MCF 10A (cell line): ENCODE measurements at places on chromosomes 5 and 9. TPM values are rescaled to one million over a fixed set of nuclear protein-coding genes. Genes with fewer than 3 reads are reported as not detected.

FREM1 gene
- not detected in 2 replicates for total RNA-seq

SLC25A48 gene
- total RNA-seq = not detected in 2 replicates

ARAP3 gene
- total RNA-seq = 19.8 and 22.8 TPM in 2 replicates

PCDHGB1 gene
- total RNA-seq = 0.19 and 0.59 TPM in 2 replicates

PCDH12 gene
- 0.07 TPM in 1 of 2 replicates, not detected in the other for total RNA-seq

CARD19 gene
- 34.4 and 36.6 TPM in 2 replicates for total RNA-seq

MAT2B gene
- total RNA-seq = 67.5 and 70.9 TPM in 2 replicates

DNA sequence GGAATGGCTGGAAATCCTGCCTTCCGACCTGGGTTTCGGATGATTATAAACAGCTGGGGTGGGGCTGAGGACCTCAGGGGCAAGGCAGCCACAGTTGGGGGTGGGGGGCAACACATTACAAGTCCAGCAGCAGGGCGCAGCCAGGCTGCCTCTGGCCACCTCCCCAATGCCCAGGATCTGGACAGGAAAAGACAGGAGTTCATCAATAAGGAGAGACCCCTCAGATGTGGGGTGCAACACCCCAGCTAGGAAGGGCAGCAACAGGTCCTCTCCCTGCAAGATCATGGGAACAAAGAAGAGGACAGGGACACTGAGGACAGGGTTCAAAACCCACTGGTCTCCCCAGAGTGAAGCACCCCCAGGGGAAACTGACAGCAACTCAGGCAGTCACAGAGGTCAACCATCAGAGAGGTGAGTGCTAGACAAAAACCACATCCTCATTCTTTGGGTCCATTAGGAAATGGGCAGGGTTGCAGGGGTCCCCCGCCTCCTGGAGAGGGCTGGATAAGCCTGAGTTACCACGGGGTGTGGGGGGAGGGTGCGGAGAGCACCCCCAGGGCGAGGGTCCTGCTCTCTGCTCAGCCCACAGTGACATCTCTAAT, 33.5 kb downstream of the SEMA4D start:
- no peak for DNase-seq

- no peak for DNase-seq
Measured at GRCh38 chr5:90022002-90022710, 387.4 kb downstream of the CETN3 start.

GRCh38 chr9:125393426-125393825, 131.8 kb downstream of the GAPVD1 start:
- no peak for DNase-seq

GRCh38 chr5:43652537-43653302, 49.7 kb downstream of the NNT start:
- no peak for DNase-seq

- DNase-seq = no peak
Measured at GRCh38 chr5:142385194-142385593, 60.4 kb upstream of the SPRY4 start.

- DNase-seq = peak; percentile 11
Measured at GRCh38 chr9:127004946-127005769, 90.6 kb downstream of the RALGPS1 start.

- DNase-seq = no peak
Measured at GRCh38 chr5:77337246-77337645, 126.8 kb downstream of the PDE8B start.

- DNase-seq = no peak
Measured at GRCh38 chr5:59921816-59922215, 28.3 kb upstream of the PDE4D start.

DNA sequence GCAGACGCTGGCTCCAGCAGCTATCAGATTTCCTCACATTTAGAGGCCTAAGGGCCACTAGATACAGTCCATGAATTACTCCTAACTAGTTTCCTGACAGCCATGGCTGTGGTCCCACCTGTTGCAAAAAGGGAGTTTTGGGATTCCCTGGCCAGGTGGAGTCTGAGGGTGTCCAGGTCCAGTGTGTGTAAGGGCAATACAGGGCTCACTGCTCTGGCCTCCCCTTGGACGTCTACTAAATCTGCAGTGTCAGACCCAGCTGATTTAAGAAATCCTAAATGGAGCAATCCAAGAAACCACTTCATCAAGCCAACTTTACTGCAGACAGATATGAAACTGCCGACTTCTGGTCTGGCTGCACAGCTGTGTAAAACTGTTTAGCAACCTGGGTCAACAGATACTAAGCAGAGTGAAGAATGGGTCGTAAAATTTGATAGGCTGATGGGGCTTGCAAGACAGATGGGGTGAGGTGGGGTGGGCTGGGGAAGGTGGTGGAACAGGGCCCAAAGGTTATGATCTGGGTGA, 116.4 kb downstream of the GADD45G start:
- no peak for DNase-seq

DNA sequence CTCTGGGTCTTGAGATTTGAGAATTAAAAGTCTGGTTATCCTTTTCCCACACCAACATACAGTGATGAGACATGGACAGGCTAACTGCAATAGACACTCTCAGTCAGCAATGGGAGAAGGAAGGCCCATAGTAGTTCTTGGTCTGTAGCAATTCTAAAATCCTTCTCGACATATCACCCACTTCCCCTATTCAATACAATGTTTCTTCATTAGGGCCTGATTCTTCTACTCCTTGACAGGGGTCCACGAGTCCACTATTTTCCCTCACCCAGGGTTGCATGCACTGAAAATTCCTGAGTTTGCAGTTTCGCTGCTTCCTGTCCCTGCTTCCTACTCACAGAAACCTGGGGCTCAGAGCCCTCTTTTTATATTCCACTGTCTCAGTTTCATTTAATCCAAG, 402.8 kb downstream of the MAT2B start:
- no peak for DNase-seq

GRCh38 chr5:143921525-143922311, 109.8 kb downstream of the HMHB1 start:
- DNase-seq = peak; percentile 96

GRCh38 chr5:172303162-172303561, 19.6 kb upstream of the UBTD2 start:
- peak; percentile 30 for DNase-seq

DNA sequence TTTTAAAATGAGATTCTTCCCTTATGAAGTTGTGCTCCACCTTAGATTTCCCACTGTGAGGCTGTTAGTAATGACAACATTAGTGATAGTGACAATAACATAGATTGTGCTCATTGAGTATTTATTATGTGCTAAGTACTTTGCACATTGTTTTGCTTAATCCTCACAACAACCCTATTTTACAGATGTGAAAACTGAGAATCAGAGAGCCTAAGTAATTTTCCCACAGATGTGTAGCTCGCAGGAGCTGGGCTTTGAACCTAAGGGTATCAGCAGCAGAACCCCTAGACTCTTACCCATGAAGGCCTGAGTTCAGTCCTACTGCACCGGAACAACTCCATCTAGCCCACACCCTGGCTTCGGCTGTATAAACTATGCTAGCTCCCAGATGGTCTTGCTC, 15.6 kb upstream of the ARAP3 start:
- DNase-seq = no peak

DNA sequence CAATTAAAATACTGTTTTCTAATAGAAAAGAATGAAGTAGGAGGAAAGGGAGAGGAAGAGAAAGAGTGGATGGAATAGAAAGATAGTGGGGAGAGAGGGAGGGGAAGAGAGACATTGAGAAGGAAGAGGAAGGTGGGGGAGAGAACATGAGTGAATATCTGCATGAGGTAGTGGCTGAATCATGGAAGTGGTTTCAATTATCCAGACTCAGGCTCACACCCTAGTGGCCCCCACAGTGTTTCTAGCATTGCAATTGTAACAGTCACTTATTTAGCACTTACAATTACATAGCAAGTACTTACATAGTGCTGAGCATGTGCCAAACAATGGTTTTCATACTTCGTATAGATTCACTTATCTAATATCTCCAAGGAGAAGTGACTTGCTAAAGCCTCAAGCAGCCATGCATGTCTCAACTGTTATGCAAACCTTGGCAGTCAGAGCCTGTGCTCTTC, 72.7 kb downstream of the CAST start:
- peak; percentile 19 for DNase-seq

DNA sequence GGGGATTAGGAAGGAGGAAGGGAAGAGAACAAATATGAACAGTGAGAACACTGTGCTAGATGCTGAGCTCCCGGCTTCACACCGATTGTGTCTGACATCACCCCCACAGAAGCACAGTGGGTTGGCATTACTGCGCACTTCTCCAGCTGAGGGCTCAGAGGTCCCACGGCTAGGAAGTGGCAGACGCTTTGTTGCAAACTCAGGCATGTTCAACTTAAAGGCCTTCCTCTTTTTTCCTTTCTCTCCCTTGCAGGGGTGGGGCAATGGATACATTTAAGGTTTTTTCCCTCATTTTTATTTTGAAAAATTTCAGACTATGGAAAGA, 15.5 kb upstream of the SHB start:
- no peak for DNase-seq

- DNase-seq = no peak
Measured at GRCh38 chr5:133687212-133688061, 75.1 kb upstream of the FSTL4 start.
